ENCODE measurements at places on chromosomes 13 and 19. TPM values are rescaled to one million over a fixed set of nuclear protein-coding genes. Genes with fewer than 3 reads are reported as not detected.

Gene KLK4
- total RNA-seq: not detected

Gene NLRP7
- not detected for total RNA-seq

Gene EXOSC5
- 25.3 TPM for total RNA-seq

Gene TSHZ3
- total RNA-seq: 6.6 TPM

Gene CD37
- not detected for total RNA-seq

Gene GPR183
- total RNA-seq: 0.13 TPM

Gene RFX1
- total RNA-seq: 7.7 TPM

Gene KIR2DL3
- not detected for total RNA-seq

Gene SIGLEC7
- not detected for total RNA-seq
